Stimulated activated naive CD8-positive, alpha-beta T cell treated with anti-CD3 and anti-CD28 coated beads, Interleukin-15, amount 100 ng/mL, for 72 hours (primary cell): ENCODE measurements at places on chromosomes 13 and 19.

- DNase-seq, result no peak
These were observed 58.5 kb downstream of the CEBPG start for GRCh38 chr19:33432015-33432414.

GRCh38 chr13:99630269-99630898 is 129.1 kb downstream of the TM9SF2 start:
- no peak for DNase-seq

GRCh38 chr13:78176880-78177279 is 258.2 kb upstream of the EDNRB start:
- no peak for DNase-seq

- no peak for DNase-seq
These were observed 4.1 kb upstream of the C13orf46 start for GRCh38 chr13:113977976-113978375.

- no peak for DNase-seq
These were observed 56.2 kb downstream of the ABCC4 start for GRCh38 chr13:95245071-95245470.

GRCh38 chr13:43026262-43026661 is 2.9 kb downstream of the DNAJC15 start:
- DNase-seq, result no peak

DNA sequence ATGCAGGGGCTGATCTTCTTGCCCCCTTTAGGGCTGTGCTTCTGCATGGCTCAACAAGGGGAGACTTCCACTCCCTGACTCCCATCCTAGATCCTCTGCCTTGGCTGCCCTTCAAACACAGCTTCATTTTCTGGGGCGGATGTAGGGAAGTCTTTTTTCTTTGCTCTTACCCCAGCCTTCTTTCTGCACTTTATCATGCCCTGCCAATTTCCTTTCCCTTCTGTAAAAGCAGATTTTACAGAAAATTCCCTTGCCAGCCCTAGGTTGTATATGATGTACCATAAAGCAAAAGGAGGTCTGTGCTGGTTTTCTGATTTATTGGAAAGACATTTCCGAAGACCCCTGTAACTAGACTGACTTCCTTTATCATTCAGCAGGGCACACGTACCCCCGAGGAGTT is 283.4 kb downstream of the SHISA2 start:
- no peak for DNase-seq
